CD4-positive, alpha-beta memory T cell (primary cell): ENCODE measurements at places on chromosomes 16 and 17.

DNA sequence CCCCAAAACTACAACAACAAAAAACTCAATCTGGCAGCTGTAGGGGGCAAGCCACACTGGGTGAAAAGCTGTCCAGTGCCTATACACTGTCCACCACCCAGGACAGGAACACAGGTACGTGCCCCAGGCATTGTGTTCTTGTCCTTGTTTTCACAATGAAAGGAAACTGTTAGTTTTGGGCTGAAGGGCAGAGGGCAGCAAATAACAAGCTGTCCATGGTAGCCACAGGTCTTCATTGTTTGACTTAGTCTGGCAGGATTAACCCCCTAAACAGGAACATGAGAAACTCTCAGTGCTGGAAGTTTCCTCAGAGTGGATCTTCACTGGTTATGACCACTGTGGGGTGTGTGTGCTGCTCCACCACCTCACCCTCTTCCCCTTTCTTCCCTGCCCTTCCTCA, 224.6 kb upstream of the N4BP1 start:
- DNase-seq: no peak

DNA sequence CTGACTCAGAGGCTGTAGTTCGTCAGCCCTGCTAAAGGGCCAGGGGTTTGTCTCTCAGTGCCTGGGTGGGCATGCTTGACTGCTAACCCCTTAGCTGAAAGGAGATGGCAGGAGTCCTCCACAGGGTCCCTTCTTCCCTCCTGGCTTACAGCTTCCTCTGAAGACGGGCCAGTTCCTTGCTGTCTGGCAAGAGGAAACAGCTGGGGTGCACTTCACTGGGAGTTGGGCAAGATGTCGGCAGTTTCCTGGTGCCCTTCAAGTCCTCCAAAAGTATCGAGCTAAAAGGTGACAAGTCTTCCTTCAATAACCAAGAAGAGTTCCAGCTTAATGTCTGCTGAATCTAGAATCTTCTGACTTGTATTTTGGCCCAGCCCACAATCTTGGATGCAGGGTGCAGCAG, 23.4 kb downstream of the NUP85 start:
- DNase-seq: no peak

GRCh38 chr17:896953-897661, 82.5 kb downstream of the NXN start:
- no peak for DNase-seq

DNA sequence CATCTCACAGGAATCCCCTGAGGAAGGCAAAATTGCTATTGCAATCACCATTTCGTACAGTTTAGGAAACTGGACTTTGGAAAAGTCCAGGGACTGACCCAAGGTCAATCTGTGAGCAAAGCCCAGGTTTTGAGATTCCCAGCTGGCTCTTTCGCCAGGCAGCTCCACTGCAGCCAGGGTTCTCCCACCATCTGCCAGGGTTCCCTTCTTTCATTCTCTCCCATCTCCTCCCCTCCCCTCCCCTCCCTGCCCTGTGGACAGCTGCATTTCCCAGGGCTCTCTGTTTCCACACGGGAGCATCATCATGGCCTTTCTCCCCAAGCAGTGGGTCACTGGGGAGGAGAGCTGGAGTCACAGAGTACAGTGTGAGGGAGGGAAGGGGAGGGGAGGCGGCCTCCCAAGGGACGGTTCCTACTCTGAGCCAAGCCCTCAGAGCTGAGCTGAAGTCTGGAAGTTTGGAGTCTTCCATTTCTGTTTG, 11.9 kb upstream of the GSDMA start:
- DNase-seq: no peak

- peak; percentile 79 for DNase-seq
Measured at GRCh38 chr17:78378225-78379130, at the start of gene PGS1. Gene PGS1, plus strand, starts transcription at chr17:78378649. Its CDS starts 17 bp downstream, at chr17:78378666.

GRCh38 chr16:66959704-66960161, 1.3 kb upstream of the CES3 start:
- no peak for DNase-seq

DNA sequence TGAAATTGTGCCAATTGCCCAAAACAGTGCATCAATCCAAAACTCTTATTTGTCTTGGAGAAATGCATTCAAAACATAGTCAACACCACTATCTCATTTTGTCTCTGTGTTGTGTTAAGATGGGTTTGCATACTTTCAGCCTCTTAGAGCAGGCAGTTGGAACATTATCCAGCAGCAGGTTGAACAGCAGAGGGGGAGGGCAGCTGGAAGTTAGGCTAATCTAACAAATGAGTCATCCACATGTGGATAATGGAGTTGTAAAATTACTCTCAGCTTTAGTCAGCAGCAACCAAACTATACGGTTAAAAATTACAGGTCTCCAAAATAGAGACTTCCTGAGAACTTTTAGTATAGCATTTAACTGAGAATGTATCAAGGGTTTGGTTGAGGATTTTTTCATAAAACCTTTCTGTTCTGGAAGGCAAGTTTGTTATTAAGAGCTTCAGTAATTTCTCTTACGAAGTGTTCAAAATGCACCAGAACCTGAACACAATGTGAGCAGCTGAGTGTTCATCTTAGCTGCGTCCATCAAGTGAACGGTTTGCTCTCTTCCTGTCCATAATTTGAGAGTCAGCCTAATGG, 46.3 kb downstream of the PRKCA start:
- no peak for DNase-seq

GRCh38 chr17:82604532-82604931, 43.7 kb downstream of the WDR45B start:
- no peak for DNase-seq

DNA sequence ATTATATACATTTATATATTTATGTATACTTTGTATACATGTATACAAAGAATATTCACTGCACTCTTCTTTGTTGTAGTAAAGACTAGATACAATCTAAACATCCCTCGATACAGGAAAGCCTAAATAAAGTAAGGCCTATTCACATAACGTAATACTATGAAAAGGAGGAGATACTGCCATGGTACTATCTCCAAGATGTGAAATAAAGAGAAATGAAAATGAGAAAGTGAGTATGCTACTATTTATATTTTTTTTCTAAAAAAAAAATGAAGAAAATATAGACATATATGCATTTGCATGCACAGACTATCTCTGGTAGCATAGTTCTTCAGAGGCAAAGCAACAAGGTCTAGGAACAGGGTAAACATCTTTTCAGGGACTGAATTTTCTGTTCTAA, 19.4 kb downstream of the CFDP1 start:
- no peak for DNase-seq

- DNase-seq: no peak
Measured at GRCh38 chr17:64938290-64938689, 19.0 kb upstream of the LRRC37A3 start.

- no peak for DNase-seq
Measured at GRCh38 chr16:85162478-85163277, 50.4 kb upstream of the CIBAR2 start.

DNA sequence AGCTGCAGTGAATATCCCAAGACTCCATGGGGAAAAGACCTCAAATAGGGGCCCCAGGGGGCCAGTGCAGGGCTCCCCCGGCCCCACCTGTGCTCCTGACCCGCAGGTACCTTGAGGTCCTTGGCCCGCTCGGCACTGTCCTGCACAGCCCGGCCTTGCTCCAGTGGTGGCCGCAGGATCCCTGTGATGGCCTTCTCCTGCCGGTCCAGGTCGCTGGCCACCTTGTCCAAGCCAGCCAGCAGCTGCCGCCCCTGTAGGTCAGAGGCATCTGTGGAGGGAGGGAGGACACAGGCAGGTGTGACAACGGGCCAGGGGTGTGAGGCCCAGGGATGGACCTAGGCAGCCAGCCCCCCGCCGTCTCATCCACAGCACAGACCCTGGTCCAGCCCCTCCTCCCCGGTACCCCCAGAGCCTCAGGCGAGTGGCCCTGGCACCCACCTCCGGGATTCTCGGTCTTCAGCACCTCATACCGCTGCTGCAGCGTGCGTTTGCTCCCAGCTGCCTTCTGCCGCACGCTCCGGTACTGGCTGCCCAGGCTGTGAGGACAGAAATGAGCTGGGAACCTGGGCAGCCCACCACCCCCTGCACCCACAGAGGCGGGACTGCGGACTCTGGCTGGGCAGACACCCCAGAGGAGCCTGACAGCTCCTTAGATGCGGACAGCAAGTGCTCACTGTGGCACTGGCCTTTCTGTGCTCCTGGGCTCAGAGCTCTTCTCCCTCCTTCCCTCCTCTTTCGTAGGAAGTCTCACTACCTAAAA, 43.7 kb downstream of the PPL start:
- DNase-seq: no peak

DNA sequence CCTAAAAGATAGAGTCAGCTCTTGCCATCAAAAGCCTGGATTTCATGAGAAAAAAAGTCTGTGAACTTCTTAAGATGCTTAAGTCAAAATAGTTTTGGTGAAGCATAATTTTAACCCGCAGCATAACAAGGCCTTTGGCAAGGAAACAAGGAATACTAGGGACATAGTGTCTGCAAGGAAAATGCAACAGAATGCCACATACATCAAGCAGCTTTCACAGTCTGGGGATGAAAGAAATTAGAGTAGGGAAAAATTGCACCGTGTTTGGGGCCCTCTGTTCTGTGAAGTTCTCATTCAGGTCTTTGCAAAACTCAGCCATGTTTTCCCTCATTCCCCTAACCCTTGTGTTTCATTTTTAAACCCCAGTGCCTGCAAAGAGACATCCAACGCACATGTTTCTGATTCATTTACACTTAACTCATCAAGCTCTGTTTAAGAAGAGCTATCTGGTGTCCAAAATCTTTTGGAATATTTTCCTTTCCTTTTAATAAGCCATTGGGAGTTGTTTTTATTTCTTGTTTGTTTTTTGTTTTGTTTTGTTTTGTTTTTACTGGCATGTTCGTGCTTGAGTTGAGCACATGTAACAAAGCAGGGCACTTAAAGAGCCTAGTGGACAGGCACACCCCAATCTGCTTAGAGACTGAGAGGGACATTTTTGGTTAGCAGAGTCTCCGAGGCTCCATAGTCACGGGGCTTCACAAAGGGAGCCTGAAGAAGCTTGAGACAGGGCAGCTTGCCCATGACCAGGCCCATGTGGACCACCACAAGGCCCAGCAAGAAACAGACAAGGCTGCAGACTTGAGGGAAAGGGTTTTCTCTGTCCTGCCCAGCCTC, 116.5 kb downstream of the ANKFN1 start:
- no peak for DNase-seq

GRCh38 chr17:6796887-6797490, 21.0 kb downstream of the FBXO39 start:
- DNase-seq: no peak
